GM13977 (cell line): ENCODE measurements at places on chromosomes 3 and 15.

GRCh38 chr3:137071104-137071503 lies 113.3 kb downstream of the IL20RB start:
- no peak for DNase-seq

DNA sequence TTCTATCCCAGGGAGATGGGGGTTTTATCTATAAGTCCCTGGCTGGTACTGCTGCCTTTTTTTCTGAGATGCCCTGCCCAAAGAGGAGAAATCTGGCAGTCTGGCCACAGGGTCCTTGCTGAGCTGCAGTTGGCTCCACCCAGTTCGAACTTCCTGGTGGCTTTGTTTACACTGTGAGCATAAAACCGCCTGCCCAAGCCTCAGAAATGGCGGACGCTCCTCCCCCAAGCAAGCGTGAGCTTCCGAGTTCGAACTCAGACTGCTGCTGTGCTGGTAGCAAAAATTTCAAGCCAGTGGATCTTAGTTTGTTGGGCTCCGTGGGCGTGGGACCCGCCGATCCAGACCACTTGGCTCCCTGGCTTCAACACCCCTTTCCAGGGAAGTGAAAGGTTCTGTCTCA lies 126.8 kb upstream of the SUCLG2 start:
- DNase-seq, result no peak

DNA sequence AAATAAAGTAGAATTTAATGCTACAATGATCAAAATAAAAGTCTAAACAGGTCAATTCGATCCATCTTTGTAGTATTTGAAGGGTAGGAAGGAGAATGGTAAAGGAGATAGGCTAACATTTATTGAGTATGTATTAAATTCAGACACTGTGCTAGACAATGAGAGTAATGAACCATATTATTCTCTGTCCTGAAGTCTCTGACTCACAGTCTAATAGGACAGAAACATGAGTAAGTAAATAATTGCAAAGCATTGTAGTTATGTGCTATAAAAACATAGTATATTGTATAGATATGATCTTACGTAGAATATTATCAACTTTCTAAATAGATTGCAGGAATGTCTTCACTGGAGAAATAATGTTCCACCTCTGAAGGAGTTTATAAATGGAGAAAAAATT lies 64.5 kb downstream of the MDFIC2 start:
- no peak for DNase-seq

GRCh38 chr3:128080323-128081080 lies 28.3 kb downstream of the SEC61A1 start:
- no peak for DNase-seq

- DNase-seq, result no peak
Measured at GRCh38 chr3:38536671-38537070, 40.5 kb downstream of the EXOG start.

DNA sequence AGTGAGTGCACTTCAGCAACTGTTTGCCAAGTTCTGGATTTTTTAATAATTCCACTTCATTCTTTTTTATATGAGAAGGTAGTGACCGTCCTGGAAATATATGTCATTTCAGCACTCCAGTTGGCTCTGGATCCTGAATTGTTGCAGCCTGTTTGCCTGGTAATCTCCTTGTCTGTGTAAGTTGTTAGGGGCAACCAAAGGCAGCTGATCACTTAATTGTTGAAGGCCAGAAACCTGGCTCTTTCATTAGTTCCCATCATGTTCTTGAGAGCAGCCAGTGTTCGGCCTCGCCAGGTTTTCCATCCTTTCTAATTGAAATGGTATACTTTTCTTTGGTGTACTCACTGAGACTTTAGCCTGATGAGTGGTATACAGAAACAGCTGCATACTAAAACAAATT lies 168.6 kb downstream of the SOX2 start:
- DNase-seq, result no peak

GRCh38 chr3:69509288-69509687 lies 123.4 kb upstream of the FRMD4B start:
- no peak for DNase-seq

DNA sequence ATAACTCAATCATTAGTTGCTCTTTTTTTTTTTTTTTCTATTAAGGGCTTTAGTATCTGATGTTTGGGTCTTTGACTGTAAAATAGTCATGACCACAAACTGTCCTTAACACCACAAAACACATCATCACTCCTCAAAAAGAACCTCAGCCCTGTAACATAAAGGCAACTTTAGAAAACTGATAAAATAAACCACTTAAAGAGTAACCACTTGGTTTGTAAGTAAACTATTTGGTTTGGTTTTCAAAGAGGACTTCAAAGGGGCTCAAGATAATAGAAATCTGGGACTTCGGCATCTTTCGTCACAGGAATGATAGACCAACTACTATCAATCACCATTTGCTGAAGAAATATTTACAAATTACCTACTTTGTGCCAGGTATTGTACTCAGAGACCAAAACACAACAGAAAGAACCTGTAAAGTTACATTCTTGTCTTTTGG lies 167.8 kb downstream of the FOXP1 start:
- DNase-seq, result no peak

DNA sequence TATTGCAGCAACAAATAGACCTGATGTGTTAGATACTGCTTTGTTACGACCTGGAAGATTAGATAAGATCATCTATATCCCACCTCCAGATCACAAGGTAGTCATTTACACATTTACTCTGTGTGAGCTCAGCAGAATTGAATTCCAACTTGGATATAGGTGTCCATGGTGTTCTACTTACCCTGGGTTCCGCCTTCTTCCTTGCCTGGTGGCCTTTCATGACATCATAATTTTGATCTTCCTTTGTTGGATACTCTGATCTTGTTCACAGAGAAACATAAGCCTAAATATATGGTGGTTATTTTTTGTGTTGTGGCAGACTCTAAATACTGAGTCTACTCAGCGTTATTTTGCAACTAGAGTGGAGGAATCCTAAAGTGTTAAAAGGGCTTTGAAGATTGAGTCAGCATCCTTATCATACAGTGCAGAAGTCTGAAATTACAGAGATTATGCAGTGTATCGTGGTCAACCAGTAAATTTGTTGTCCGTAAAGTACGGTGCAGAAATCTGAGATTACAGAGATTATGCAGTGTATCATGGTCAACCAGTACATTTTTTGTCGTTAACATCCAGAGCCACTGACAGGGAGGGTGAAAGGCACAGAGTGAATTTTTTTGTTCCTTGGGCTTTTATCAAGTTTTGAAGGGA lies 39.1 kb upstream of the GATM start:
- no peak for DNase-seq

DNA sequence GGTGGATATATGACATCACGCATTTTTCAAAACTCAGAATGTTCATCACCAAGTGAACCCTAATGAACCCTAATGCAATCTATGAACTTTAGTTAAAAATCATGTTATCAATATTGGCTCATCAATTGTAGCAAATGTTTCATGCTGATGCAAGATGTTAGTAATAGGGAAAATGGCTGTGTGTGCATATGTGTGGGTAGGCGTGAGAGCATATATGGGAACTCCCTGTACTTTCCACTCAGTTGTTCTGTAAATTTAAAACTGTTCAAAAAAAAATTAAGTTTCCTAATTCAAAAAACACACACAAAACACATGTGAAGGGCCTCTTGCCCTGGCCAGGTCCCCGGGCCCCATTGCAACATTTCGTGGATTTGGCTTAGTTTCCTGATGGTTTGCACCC lies 89.7 kb upstream of the PROK2 start:
- DNase-seq, result no peak

- DNase-seq, result no peak
Measured at GRCh38 chr15:45710657-45711056, 75.8 kb downstream of the SQOR start.

GRCh38 chr3:187369089-187369447 lies 883 bp downstream of the RTP4 start:
- DNase-seq, result peak; percentile 41

- no peak for DNase-seq
Measured at GRCh38 chr3:212432-212831, 15.9 kb downstream of the CHL1 start.

DNA sequence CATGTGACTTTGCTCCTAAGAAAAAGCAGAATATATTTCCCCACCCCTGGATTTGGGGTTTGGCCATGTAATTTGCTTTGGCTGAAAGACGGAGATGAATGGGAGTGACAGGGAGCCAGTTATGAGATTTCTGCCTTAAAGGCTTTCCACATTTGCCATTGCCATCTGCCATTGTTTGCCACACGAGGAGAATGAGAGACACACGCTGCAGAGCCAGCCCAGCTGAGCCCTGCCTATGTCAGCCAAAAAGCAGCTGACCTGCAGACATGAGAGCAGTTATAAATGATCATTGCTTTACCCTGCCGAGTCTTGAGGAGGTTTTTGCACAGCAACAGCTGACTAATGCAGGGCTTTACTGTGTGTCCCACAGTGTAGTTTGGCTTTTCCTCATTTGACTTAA lies 40.6 kb upstream of the RFTN1 start:
- DNase-seq, result no peak

- peak; percentile 25 for DNase-seq
Measured at GRCh38 chr3:57646723-57647122, 46.2 kb downstream of the DENND6A start.

DNA sequence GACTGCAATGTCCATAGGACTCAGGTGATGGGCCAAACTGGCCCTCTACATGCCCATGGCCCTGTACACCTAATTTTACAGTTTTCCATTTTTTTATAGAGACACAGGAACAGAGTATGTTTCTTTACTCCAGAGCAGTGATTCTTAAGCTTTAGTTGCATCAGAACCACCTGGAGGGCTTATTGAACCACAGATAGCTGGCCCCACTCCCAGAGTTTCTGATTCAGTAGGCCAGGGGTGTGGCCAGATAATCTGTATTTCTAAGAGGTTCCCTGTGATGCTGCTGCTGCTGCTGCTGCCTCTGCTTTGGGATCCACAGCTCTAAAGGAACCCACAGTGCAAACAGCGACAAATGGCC lies 5.1 kb downstream of the RBP1 start:
- no peak for DNase-seq

- DNase-seq, result no peak
Measured at GRCh38 chr15:74327756-74328155, 39.7 kb downstream of the CYP11A1 start.

GRCh38 chr3:37527361-37527760 lies 334.3 kb upstream of the CTDSPL start:
- DNase-seq, result no peak

GRCh38 chr3:104428337-104428925 lies 938.3 kb upstream of the ALCAM start:
- DNase-seq, result no peak

DNA sequence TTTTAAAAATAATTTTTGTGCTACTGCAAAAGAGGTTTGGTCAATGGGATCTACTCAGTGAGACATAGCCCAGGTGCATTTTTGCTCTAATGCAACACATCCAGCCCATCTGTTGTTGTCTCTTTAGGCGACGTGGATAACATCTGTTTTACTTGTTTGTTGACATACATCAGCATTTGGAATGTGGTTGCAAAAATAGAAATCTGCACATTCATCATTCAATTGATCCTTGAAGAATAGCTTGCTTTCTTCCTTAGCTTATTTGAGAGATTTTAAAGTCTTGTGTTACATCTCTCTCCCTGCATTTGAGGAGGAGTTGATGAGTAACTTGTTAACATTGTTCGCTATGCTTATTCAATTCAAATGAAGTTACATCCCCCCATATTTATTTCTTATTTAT lies 1202.3 kb downstream of the NSUN3 start:
- DNase-seq, result no peak

- no peak for DNase-seq
Measured at GRCh38 chr3:106013971-106014370, 145.2 kb upstream of the CBLB start.

GRCh38 chr15:87348746-87349145 lies 907.8 kb downstream of the NTRK3 start:
- DNase-seq, result no peak

- DNase-seq, result peak; percentile 70
Measured at GRCh38 chr15:56491110-56491722, 26.3 kb upstream of the MNS1 start.

GRCh38 chr3:110878692-110879091 lies 192.9 kb upstream of the NECTIN3 start:
- no peak for DNase-seq

DNA sequence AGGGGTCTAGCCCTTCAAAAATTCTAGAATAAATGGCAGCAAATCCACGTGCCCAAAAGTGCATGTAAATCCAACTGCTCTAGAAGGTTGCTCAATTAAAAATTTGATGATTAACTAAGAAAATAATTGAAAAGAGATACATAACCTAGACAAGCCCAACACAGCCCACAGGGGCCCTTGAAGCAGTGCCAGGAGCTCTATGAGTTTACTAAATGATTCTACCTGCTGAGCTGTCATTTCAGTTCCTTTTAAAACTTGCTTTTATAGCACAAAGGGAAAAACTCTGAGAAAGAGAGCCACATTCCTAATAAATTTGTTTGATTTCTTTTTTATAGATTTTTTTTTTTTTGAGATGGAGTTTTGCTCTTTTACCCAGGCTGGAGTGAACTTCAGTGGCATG lies 38.9 kb upstream of the GNB5 start:
- DNase-seq, result no peak

DNA sequence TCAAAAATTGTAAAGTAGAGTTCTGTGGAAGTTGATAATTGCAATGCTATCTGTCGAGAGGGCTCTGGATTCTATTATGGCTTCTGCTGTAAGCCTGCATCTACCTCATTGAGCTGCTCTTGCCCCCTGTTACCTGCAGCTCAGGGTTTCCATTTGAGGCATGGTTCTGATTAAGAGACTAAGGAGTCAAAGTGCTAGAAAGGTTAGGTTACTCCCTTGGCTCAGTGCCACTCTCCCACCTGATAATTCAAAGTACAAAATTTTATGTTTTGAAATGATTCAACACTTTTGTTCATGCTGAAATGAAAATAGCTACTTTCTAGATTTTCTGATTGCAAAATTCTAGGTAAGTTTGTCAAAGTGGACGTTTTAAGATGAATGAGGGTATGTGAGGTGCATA lies 220.5 kb upstream of the SATB1 start:
- DNase-seq, result no peak

- no peak for DNase-seq
Measured at GRCh38 chr3:32283304-32283703, 44.8 kb downstream of the CMTM8 start.

GRCh38 chr3:59800481-59800880 lies 750.7 kb upstream of the CFAP20DC start:
- DNase-seq, result no peak

- no peak for DNase-seq
Measured at GRCh38 chr15:70521576-70522322, 241.6 kb downstream of the UACA start.

GRCh38 chr3:4322635-4323034 lies 19.5 kb downstream of the SETMAR start:
- DNase-seq, result no peak

GRCh38 chr3:128226795-128227395 lies 73.6 kb downstream of the EEFSEC start:
- peak; percentile 48 for DNase-seq

DNA sequence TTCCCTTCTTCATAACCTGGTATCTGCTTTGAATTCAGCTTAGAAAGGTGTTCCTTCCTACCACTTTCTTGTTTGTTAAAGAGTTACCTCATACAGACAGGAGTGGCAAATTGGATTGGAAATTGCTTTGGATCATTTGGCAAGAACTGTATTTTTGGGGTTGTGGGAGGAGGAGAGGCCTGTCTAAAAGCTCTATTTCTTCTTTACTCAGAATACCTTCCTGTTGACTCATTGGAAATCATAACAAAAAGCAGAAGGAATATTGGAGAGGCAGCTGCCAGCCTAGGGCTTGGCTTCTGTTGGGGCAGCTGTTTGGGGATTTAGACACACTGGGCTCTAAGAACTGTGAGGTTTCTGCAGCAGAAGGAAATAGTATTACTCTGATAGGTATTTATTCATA lies 14.2 kb downstream of the IQGAP1 start:
- no peak for DNase-seq
